Cortex of kidney (tissue), 1 donor: ENCODE measurements at places on chromosomes 4 and X.

GRCh38 chr4:163191999-163192398 is 25.3 kb upstream of the NAF1 start:
- no peak for DNase-seq

DNA sequence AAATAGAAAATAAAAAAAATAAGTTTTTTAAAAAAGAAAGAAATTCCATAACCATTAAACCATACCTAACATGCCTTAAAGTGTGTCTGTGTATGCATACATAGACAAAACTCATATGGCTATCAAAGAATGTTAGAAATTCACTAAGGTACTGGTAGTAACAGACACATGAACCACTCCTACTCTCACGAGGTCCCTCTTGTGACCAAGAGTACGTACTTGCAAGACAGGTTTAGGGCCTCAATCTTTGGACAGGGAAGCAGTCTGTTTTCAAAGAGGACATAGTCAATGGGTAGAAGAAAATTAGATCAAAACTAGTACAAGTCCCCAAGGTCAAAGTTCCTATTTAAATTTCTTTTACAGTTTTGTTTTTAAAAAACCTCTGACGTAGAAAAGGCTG is 117.3 kb downstream of the CHM start:
- no peak for DNase-seq

- no peak for DNase-seq
Observed at GRCh38 chr4:148265627-148266026, 176.6 kb downstream of the NR3C2 start.

- DNase-seq, result no peak
Observed at GRCh38 chrX:111041018-111041462, 55.0 kb upstream of the PAK3 start.

GRCh38 chrX:71109051-71109450 is 2.3 kb downstream of the IL2RG start:
- DNase-seq, result no peak

GRCh38 chr4:87982446-87983010 is 7.0 kb downstream of the SPP1 start:
- no peak for DNase-seq

GRCh38 chrX:151393514-151393913 is 3.5 kb upstream of the VMA21 start:
- DNase-seq, result no peak
